ENCODE measurements at places on chromosomes 13 and 19.
A peak's percentile ranks its signal among the peaks of the same experiment; 100 is the strongest.

DNA sequence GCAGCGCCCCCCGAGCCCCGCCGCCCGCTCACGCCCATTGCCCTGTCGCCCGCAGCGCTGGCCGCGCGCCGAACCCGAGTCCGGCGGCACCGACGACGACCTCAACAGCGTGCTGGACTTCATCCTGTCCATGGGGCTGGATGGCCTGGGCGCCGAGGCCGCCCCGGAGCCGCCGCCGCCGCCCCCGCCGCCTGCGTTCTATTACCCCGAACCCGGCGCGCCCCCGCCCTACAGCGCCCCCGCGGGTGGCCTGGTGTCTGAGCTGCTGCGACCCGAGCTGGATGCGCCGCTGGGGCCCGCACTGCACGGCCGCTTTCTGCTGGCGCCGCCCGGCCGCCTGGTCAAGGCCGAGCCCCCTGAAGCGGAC is 518 bp downstream of the KLF2 start:
- peak; percentile 62 for DNase-seq

GRCh38 chr13:77113496-77113895 is 86.5 kb upstream of the FBXL3 start:
- no peak for DNase-seq

GRCh38 chr19:5977222-5977784 is 637 bp downstream of the RANBP3 start:
- DNase-seq, result no peak

DNA sequence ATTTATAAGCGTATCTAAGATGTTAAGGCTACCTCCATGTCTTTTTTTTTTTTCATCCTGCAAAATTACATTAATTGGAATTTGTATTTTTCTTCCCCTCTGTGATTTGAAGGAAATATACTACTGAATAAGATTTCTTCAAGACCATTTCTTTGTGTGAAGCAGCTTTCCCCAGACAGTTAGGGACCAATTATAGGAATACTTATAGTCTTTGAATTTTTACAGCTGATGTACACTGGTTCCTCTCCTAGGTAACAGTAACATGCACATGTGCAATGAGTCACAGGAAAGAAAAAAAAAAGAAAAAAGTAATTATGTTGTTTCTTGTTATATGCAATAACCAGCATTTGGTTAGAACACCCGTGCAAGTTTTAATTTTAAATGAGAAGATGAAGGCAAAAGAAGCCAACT is 82.0 kb downstream of the PCDH9 start:
- DNase-seq, result no peak

DNA sequence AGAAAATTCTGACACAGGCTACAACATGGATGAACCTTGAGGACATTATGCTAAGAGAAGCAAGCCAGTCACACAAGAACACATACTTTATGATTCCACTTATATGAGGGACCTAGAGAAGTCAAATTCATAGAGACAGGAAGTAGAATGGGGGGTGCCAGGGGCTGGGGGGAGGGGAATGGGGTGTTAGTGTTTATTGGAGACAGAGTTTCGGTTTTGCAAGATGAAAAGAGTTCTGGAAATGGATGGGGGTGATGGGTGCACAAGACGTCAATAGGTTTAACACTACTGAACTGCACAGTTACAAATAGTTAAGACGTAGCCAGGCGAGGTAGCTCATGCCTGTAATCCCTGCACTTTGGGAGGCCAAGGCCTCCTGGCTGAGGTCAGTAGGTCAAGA is 3.5 kb upstream of the ZNF787 start:
- no peak for DNase-seq

DNA sequence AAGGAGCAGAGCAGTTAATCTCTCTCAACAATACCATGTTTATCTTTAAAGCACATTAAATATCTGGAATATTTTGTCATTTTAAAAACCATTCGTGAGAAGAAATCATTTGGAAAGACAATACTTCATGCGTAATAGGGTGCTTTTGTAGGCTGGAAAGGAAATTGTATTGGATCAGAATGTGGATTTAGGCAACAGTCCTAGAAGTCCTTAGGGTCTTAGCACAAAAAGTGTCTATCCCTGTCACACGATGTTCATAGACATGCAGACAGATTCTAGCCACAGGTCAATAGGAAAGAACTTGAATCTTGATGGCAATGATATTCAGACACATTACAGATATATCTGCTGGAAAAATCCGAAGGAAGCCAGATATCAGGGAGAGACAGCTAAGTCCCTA is 156.0 kb downstream of the KCTD12 start:
- no peak for DNase-seq

- DNase-seq, result no peak
Observed at GRCh38 chr13:77533875-77534788, 1.4 kb upstream of the SCEL start.

- no peak for DNase-seq
Observed at GRCh38 chr13:38871275-38871674, 119.4 kb downstream of the STOML3 start.

DNA sequence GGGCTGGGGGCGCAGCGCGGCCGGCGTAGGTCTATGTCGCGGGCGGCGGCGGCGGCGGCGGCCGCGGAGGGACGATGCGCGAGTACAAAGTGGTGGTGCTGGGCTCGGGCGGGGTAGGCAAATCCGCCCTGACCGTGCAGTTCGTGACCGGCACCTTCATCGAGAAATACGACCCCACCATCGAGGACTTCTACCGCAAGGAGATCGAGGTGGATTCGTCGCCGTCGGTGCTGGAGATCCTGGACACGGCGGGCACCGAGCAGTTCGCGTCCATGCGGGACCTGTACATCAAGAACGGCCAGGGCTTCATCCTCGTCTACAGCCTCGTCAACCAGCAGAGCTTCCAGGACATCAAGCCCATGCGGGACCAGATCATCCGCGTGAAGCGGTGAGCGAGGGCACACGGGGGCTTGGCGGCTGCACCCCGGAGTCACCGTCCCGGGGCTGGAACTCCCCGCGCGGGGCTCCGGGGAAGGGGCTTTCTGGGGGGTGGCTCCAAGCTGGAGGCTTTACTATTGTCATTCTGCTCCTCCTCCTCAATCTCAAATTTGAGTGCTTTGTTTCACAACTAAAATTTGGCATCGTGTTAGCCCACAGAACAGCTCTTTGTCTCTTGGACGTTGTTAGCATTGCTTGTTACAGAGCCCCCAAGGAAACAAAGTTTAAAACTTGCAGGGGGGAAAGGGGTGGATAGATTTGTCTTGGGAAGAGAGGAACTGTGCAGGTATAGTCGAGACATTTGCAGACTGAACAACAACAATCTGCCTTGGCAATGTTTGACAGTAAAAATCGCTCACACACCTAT is 630 bp downstream of the RAP2A start:
- DNase-seq, result peak; percentile 6

GRCh38 chr13:51761643-51762350 is 42.2 kb downstream of the DHRS12 start:
- DNase-seq, result no peak

DNA sequence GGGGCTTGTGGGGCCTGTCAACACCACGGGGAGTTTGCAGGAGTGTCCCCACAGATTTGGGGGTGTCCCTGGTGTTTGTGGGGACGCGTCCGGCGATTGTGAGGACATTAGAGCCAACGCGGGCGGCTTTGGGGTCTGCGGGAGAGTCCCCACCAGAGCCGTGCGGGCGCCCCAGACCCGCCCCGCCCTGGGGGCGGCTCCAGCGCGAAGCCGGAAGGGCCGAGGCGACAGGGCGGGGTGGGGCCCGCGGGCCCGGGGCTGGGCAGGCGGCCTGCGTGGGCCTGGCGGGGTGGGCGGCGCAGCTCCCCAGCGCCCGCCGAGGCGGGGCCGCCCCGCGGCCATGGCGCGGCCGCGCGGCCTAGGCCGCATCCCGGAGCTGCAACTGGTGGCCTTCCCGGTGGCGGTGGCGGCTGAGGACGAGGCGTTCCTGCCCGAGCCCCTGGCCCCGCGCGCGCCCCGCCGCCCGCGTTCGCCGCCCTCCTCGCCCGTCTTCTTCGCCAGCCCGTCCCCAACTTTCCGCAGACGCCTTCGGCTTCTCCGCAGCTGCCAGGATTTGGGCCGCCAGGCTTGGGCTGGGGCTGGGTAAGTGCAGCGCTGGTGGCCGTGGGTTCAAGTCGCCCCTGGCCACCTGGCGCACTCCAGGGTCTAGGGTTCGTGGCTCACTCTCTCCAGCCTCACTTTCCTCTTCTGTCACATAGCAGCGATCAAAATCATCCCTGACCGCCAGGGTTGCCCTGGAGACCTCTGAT is 10.3 kb downstream of the PDE4A start:
- DNase-seq, result no peak

DNA sequence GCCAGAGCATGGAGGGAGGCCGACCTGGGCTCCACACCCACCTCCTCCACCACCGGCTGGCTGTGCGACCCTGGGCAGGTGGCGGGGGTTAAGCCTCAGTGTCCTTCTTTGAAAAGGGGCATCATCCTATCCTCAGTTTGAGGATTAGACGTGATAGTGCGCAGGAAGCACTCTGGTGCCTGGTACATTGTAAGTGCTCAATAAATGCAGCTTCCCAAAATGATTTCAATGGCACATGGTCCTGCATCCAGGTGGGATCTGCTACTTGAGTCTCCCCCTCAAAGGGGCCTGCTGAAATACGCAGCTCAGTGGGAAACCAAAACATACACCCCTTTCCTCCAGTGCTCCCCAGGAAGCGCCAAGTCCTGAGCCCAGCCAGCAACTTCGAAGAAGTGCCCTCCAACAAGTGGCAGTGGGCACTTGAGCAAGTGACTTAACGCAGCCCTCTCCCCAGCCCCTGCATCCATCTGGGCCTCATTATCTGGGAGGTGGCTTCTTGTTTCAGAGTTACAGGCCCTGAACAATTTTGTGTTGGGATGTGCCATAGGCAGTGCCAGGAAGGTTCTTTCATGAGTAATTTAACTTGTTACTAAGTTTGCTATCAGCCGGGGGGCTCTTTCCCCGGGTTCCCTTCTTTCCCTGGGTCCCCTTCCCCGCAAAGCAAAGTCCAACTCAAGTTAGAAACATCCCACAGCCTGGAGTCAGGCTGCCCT is 17.9 kb downstream of the ACTN4 start:
- no peak for DNase-seq

GRCh38 chr19:13212759-13213330 is 62.6 kb downstream of the IER2 start:
- DNase-seq, result peak; percentile 75

GRCh38 chr19:18850471-18851375 is 19.0 kb downstream of the UPF1 start:
- no peak for DNase-seq

DNA sequence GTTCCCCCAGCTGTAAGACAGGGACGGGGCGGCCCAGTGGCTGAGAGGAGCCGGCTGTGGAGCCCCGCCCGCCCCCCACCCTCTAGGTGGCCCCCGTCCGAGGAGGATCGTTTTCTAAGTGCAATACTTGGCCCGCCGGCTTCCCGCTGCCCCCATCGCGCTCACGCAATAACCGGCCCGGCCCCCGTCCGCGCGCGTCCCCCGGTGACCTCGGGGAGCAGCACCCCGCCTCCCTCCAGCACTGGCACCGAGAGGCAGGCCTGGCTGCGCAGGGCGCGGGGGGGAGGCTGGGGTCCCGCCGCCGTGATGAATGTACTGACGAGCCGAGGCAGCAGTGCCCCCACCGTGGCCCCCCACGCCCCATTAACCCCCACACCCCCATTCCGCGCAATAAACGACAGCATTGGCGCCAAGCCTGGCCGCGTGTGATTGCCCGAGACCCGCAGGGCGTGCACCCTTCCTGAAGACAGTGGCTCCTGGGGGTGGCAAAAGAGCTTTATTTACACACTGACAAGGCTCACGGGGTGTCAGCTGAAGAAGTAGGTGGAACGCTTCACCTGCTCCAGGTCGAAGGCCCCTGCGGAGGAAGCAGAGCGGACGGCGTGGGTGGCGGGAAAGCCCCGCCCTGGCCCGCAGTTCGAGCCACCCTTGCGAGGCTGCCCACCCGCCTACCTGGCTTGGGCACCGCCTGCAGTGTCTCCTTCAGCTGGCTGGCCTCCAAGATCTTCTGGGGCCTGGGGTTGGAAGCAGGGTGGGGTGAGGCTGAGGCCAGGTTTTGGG is 16.4 kb downstream of the POLRMT start:
- no peak for DNase-seq

- no peak for DNase-seq
Observed at GRCh38 chr13:40074338-40074737, 418.9 kb downstream of the COG6 start.

DNA sequence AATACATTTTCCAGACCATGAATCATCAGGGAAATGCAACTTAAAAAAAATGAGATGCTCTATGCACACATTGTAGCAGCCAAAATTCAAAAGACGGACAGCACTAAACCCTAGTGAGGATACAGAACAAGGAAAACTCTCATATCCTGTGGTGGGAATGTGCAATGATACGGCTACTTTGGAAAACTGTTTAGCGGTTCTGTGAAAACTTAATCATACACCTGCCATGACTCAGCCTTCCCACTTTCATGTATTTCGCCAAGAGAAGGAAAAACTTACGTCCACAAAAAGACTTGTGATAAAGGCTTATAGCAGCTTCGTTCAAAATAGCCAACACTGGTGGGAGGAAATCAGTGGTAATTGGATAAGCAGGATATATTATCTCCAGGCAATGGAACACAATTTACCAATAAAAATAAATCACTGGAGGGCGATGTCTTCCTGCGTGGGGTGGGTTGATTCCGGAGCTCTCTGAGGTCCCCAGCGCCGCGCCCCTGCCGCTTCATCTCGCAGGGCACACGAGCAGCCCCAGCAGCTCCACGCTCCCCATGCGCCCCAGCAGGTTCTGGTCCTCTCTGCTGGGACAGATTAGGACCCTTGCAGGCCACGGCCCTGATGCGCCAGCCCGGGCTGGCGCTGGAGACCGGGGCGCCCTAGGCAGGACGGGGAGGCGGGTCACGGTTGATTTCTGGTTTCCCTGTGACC is 97.2 kb upstream of the ARHGEF7 start:
- no peak for DNase-seq

DNA sequence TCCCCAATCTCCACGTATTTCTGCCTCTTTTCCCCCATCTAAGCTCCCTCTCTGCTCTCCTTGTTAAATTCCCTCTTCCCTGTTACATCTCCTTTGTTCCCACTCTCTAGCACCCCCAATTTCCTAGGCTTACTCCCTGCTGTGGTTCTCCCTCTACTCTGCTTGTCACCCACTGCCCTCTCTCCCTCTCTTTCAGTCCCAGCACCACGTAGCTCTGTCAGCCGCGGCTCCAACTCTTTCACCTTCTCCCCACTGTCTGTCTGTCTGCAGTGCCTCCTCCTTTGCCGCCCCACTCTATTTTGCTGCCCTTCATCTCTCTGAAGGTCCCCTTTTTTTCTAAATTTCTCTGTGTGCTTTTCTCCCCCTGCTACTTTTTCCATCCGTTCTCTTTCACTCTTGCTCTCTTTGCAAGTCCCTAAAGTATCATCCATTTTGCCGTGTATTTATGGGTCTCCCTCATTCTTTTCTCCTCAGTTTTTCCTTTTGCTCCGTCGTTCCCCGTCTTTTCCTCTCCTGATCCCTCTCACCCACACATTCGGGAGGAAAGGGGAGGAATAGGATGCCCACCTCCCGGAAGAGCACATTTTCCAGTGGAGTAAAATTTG is 937 bp downstream of the ZNF841 start:
- no peak for DNase-seq

- DNase-seq, result no peak
Observed at GRCh38 chr19:15398501-15399233, 19.1 kb upstream of the AKAP8 start.

All from HEK293T (cell line).